Activated CD4-positive, alpha-beta T cell treated with anti-CD3 and anti-CD28 coated beads for 48 hours (primary cell): ENCODE measurements at places on chromosomes 13 and 19.
A peak's percentile ranks its signal among the peaks of the same experiment; 100 is the strongest.

GRCh38 chr19:49954933-49955332 is 6.0 kb downstream of the SIGLEC11 start:
- DNase-seq: no peak

GRCh38 chr13:111912991-111913760 is 153.8 kb upstream of the SOX1 start:
- no peak for DNase-seq

DNA sequence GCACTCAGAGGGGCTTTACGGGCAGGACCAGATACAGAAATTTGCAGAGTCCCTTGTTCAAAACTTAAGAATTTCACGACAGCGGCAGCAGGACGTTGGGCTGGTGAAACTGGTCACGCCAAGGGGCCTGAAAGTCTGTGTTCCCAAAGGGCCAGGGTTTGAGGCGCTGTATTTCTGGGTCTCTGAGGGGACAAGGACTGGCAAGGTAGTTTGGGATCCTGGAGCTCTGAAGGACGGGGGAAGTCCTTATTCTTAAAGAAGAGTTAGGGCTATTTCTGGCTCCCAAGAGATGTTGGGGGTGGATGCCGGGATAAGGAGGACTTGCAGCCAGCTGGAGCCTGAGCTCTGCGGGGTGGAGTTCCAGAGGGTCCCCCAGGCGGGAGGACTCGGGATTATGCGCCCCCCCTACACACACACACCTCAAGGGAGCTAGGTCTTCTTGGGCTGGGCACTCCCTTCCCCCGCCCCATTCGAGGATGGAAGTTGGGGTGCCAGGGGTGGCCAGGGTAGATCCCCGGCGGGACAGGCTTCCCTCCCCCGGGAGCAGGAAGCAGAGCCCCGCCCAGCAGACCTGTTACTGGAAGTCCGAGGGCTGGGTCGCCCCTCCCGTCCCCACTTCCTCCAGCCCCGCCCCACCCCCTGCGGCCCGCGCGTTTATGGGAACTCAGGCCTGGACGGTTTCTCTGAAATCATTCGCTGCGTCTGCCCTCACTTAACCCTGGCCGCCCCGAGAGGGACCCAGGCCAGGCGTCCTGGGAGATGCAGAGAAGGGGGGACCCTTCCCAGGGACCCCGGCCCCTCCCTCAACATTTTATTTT is 5.6 kb downstream of the BCL3 start:
- DNase-seq: peak; percentile 90

DNA sequence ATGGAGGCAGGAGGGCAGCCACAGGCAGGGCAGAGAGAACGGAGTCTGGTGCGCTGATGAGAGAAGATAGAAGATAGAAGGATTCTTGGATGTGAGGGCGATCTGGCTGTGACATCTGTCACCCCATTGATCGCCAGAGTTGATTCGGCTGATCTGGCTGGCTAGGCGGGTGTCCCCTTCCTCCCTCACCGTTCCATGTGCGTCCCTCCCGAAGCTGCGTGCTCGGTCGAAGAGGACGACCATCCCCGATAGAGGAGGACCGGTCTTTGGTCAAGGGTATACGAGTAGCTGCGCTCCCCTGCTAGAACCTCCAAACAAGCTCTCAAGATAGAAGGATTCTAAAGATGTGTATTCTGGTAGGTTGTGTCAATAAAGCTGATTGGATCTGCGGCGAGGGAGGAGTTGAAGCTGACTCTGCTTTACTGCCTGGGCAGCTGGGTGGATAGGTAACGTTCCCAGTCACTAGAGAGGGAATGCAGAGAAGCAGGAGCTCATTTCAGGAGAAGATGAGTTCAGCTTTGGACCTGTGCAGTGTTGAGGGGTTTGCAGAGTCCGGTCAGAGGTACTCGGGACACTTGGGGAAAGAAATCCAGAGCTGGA is 5.1 kb downstream of the UBAC2 start:
- DNase-seq: no peak

DNA sequence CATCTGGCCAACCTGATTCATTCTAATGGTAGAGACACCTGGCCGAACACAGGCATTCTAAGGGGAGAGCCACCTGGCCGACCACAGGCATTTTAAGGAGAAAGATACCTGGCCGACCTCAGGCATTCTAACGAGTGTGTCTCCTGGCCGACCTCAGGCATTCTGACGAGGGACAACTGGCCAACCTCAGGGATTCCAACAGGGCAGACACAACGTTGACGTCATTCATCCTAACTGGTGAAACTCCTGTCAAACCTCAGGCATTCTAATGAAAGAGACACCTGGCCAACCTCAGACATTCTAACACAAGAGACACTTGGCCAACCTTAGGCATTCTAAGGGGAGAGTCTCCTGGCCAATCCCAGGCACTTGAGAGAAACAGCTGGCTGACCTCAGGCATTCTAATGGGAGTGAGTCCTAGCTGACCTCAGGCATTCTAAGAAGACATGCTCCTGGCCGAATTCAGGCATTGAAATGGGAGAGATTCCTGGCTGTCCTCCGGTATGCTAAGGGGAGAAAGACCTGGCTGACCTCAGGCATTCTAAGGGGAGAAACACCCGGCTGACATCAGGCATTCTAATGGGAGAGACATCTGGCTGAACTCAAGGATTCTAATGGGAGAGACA is 1352.5 kb downstream of the UQCRFS1 start:
- DNase-seq: no peak

DNA sequence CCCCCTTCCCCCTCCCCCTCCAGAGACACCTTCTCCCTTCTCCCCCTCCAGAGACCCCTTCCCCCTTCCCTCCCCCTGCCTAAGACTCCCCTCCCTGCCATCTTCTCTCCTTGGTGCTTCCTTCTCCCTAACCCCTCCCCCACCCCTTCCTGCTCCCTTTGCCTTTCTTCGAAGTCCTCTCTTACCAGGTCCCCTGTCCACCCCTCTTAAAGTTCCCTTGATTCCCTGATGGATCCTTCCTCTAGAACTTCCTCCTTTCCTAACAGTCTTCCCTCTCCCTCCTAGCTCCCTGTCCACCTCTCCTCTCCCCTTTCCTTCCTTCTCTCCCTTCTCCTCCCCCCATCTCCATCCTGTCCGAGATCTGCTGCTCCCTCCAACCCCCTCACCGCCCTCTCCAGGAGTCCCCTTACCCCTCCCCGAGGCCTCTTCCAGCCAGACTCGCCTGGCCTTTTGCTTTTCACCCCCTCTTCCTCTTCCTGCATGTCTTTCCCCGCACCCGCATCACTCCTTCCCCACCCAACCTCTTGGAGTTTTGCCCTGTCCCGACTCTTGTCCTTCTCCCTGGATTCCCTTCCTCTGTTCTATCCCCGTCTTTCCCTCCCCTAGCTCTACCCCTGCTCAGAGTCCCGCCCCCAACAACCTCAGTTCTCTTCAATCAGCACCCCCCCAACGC is 3.1 kb downstream of the TNFSF9 start:
- DNase-seq: no peak

GRCh38 chr13:31431722-31432137 is 232.0 kb downstream of the B3GLCT start:
- DNase-seq: peak; percentile 68

DNA sequence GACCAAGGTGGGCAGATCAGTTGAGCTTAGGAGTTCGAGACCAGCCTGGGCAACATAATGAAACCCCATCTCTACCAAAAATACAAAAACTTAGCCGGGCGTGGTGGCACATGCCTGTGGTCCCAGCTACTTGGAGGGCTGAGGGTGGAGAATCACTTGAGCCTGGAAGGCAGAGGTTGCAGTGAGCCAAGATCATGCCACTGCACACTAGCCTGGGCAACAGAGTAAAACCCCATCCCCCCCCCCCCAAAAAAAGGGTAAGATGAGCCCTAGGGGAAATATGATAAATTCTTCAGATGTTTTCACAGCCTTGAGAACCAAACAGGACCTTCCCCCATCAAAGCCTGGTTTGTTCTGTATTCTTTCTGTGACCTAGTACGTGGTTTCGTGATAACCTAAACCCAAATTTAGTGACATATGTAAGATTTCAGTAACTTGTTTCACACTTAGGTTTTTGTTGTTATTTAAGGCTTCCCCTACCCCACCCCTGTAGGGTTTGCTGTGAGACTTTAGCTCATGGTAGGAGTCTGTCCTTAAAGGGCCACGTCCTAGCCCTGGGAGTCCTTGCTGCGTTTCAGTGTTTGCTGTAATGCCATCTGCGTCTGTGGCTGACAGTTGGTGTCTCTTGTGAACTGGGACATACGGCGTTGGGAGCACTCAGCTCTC is 49.6 kb downstream of the MYO9B start:
- peak; percentile 11 for DNase-seq

GRCh38 chr13:100403675-100404074 is 184.9 kb downstream of the GGACT start:
- DNase-seq: no peak

GRCh38 chr19:37790244-37790925 is 11.0 kb upstream of the ZNF573 start:
- DNase-seq: no peak

DNA sequence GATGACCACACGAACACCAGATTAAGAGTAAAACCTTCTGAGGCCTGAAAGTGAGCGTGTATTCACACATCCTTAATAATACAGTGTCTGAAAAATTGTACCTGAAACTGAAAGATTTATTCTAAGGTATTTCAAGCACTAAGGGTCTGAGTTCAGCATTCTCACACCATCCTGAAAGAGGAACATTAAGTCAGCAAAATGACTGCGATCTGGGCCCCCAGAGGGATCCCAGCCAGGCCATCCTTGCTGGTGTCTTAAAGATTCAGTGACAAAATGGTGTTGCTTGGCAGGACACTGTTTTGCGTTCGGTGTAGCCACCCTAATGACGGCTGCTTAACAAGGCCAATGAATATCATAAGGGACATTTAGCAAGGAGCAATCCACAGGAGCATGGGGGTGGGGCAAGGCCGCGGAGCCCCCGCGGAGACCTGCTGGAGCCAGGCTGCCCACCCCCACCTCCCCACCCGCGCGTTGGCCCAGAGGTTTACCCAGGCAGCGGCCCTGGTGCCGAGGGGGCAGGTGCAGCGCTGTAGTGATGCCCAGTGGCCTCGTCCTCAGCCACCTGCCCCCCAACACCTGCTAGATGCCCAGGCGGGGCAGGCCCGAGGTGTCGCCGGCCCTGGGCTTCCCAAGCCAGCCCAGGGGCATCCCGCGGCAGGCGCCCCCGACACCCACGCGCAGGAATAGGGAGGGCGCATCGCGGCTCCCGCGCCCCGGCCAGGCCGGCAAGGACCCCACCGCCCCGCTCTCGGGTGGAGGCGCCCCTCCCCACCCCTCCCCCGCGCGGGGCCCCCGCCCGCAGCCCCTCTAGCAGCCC is 742 bp downstream of the NALCN start:
- DNase-seq: no peak

DNA sequence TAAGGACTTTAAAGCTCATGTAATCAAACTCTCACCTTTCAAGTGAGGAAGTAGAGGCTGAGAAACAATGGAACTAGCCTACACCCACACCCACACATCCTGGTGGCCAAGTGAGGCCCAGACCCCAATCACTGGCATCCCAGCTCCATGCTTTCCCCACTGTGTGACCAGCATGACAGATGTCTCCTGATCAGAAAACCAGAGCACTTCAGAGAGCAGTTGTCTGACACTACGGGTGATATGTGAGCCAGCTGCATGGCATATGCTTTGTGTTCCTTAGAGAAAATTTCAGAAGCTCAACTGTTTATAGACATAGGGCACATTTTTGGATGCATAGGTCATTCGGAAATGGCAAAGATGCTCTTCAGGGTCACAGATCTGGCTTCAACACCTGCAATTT is 315.2 kb downstream of the NDFIP2 start:
- DNase-seq: no peak

- no peak for DNase-seq
Measured at GRCh38 chr13:111215081-111216047, 100.3 kb downstream of the ARHGEF7 start.

DNA sequence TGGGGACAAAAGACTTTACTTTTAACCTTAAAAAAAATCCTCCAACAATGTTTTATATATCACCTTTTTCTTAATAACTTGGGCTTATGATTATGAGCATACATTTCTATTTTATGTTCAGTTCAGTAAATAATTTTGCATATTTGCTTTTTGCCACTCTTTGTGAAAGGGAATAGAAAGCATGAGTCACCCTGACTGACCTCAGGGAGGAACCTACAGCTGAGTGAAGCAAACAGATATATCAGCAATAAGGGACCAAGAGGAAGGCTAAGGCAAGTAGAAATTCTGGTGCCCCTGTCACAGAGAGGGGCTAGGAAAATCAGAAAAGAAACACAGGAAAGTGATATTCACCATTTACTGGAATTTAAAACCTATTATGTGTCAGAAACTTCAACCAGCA is 37.2 kb upstream of the SOHLH2 start:
- no peak for DNase-seq

- no peak for DNase-seq
Measured at GRCh38 chr13:27961227-27962085, 7.7 kb downstream of the CDX2 start.

DNA sequence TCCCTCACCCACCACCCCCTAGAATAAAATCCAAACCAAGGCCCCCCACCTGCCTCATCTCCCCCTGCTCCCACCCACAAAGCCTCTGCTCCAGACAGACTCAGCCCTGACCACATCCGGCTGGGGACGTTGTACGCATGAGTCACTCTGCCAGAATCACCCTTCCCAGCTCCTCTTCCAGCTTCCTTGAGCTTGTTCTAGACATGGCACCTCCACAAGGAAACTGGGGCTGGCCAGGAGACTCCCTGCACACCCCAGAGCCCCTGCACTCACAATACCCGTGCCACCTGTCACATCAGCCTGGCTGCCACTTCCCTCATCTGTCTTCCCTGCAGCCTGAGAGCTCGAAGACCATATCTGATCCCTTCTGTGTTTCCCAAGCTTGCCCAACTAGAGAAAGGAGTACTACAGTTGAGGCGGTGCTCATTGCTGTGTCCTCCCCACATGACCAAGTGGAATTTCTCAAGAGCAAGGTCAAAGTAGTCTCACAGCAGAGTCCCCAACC is 9.7 kb downstream of the DEDD2 start:
- no peak for DNase-seq

DNA sequence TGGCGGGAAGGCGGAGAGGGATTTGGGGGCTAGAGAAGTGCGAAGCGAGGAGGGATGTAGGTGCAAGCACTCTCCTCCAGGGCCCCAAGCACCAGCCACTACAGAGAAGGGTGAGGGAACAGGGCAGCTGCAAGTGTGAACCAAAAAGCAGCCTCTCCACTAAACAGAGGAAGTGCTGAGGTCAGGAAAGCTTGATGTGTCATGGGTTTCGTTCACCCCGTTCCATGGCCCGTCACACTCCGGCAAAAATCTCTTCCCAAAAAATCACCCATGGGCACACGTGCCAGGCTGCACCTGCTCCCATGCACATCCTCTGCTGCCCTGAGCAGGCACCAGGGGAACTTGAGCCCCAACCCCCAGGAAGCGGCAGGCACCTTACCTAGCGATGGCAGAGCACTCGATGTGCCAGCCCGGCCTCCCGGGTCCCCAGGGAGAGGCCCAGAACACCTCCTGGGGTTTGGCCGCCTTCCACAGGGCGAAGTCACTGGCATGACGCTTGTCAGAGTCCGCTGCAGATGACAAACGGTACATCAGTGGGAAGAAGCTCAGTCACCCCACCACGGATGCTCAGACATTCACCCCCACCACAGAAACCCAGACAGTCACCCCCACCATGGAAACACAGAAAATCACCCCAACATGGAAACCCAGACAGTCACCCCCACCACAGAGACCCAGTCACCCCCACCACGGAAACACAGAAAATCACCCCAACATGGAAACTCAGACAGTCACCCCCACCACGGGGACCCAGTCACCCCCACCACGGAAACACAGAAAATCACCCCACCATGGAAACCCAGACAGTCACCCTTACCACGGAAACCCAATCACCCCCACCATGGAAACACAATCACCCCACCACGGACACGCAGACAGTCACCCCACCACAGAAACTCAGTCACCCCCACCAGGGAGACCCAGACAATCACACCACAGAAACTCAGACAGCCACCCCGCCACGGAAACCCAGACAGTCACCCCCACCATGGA is 29.0 kb downstream of the CARS2 start:
- peak; percentile 68 for DNase-seq
